Common myeloid progenitor, CD34-positive (primary cell): ENCODE measurements at places on chromosomes 13 and 19.
A peak's percentile ranks its signal among the peaks of the same experiment; 100 is the strongest.

GRCh38 chr19:28934631-28935030, 278.3 kb downstream of the UQCRFS1 start:
- H3K4me1 ChIP-seq, result no peaks in the 10 kb centered on the region
- H3K4me3 ChIP-seq, result no peak overlapping the region
- DNase-seq, result no peak
- no peak overlapping the region for H3K27ac ChIP-seq

DNA sequence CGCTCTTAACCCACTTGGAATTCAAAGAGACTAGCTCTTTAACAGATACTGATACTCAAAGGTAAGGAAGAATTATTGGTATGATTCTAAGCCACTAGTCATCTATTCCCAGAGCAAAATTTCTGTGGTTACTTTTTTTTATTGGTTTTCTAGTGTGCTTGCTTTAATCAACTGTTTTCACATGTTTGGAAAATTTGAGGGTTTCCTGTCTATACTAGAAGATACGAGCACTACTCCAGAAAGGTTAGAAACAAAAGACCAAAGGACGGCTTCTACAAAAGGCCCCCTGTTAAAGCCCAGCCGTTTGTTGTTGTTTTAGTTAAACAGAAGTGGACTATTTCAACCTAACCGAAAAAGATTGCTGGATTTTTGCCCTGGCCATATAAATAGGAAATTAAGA, 18.5 kb upstream of the LPAR6 start:
- no peak overlapping the region for H3K4me3 ChIP-seq
- peaks cover 12% of the 10 kb centered on the region for H3K4me1 ChIP-seq
- H3K36me3 ChIP-seq, result no peaks in the 10 kb centered on the region

- H3K4me3 ChIP-seq, result no peak overlapping the region
- H3K27me3 ChIP-seq, result peaks cover 2% of the 10 kb centered on the region
- H3K27ac ChIP-seq, result no peak overlapping the region
- H3K4me1 ChIP-seq, result no peaks in the 10 kb centered on the region
- H3K36me3 ChIP-seq, result no peaks in the 10 kb centered on the region
- DNase-seq, result peak; percentile 6
Measured at GRCh38 chr19:29247471-29247870, 34.5 kb upstream of the UQCRFS1 start.

- H3K27ac ChIP-seq, result no peak overlapping the region
- H3K36me3 ChIP-seq, result peaks cover 24% of the 10 kb centered on the region
- DNase-seq, result no peak
- no peak overlapping the region for H3K4me3 ChIP-seq
- H3K27me3 ChIP-seq, result no peaks in the 10 kb centered on the region
- H3K4me1 ChIP-seq, result no peaks in the 10 kb centered on the region
Measured at GRCh38 chr19:2814426-2814825, 5.2 kb upstream of the ZNF554 start.
